ENCODE measurements at places on chromosomes 16 and 17.

DNA sequence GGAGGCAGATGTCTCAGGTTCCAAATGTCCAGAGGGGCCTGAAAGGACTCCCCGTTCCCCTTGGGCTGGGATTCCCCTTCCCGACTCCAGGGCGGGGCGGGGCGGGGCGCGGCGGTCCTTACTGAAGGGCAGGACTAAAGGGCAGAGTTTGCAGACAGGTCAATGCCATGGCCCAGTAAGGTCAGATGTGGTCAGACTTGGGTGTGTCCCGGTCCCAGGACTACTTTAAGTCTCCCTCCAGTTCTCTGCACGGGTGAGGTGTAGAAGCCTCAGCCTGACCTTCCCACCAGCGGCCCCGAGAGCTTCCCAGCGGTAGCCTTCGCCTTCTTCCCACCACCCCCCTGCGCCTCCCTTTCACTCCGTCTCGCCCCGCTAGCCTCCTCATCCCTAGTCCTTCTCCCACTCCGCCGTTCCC, 532 bp downstream of the KDM6B start:
- peak overlapping the region; percentile 97 for H3K27ac ChIP-seq
- peaks cover 60% of the 10 kb centered on the region for H3K4me1 ChIP-seq
- peak overlapping the region; percentile 82 for H3K4me3 ChIP-seq

GRCh38 chr17:41118721-41119120, 548 bp upstream of the KRTAP4-11 start:
- H3K27ac ChIP-seq: no peak overlapping the region
- no peak overlapping the region for H3K4me3 ChIP-seq
- DNase-seq: no peak
- H3K36me3 ChIP-seq: no peaks in the 10 kb centered on the region
- no peaks in the 10 kb centered on the region for H3K27me3 ChIP-seq

GRCh38 chr16:4572715-4573114, 16.6 kb downstream of the C16orf96 start:
- H3K27me3 ChIP-seq: no peaks in the 10 kb centered on the region
- no peak for DNase-seq
- no peak overlapping the region for H3K4me3 ChIP-seq
- no peak overlapping the region for H3K27ac ChIP-seq
- H3K4me1 ChIP-seq: no peaks in the 10 kb centered on the region
- no peaks in the 10 kb centered on the region for H3K36me3 ChIP-seq

DNA sequence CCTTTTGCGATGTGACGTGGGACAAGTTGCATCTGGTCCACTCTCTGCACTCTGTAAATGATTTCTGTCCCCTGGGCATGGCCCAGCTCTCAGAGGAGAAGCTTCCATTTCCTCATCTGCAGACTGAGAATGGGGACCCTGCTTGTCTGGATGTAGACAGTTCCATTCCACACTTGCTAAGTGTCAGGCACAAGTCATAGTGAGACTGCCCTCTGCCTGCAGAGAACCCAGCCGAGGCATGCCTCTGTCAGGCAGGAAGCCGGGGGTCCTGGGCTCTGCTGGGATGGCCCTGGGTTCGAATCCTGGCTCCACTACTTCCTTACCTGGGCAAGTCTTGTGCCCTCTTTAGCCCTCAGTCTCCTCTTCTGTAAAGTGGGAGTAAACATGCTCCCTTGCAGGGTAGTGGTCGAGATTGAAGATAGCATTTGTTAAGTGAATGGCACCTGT, 4.1 kb downstream of the MAP2K3 start:
- H3K4me1 ChIP-seq: peaks cover 50% of the 10 kb centered on the region
- no peak for DNase-seq
- no peaks in the 10 kb centered on the region for H3K36me3 ChIP-seq
- H3K4me3 ChIP-seq: peak overlapping the region; percentile 92

DNA sequence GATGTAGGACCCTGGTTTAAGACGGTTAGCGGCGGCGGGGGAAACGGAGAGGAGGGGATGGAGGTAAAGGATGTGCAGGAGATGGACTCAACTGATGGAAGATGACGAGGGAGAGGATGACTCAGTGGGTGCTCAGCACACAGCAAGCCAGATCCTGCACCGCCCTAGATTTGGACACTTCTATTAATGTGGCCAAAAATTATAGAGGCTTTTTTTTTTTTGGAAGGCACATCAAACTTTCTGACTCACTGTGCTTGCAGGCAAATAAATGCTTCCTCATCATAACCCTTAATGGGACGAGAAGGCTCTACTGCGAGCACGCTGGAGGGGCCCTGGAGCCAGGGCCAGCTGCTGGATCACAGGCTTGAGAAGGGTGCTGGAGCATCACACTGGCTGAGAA, 36.0 kb downstream of the RTN4RL1 start:
- no peaks in the 10 kb centered on the region for H3K36me3 ChIP-seq
- DNase-seq: no peak
- no peaks in the 10 kb centered on the region for H3K4me1 ChIP-seq
- H3K27me3 ChIP-seq: no peaks in the 10 kb centered on the region

DNA sequence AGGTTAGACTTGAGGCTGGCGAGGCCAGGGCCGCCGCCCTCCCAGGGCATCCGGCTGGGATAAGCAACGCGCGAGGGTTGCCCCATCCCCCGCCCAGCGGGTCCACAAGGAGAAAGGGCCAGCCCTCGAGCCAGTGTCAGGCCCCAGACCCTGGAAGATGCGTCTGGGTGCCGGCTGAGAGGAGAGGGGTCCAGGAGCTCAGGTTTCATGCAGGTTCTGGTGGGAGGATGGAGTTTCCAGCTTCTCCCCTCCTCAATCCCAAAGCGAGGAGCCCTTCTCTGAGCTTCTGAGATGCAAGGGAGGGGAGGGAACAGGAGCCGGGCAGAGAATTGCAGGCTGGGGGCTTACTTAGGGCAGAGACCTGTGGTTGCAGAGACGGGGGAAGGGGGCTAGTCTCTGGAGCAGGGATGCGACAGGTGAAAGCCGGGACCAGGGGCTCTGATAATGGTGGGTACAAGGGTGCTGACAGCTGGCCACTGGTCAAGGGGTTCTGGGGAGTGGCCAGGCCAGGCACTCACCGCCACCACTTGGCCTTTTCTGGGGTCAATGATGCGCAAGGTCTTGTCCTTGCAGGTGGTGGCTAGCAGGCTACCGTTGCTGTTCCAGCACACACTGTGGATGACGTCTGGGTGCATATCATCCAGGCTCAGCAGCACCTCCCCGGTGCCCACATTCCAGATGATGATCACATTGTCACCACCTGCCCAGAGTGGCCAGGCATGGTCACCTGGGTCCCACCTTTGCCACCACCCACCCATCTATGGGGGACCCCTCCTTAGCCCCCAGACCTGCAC, 4.2 kb downstream of the CORO6 start:
- H3K4me1 ChIP-seq: peaks cover 57% of the 10 kb centered on the region
- DNase-seq: no peak
- peak overlapping the region; percentile 65 for H3K4me3 ChIP-seq
- H3K36me3 ChIP-seq: no peaks in the 10 kb centered on the region
- no peaks in the 10 kb centered on the region for H3K27me3 ChIP-seq

- DNase-seq: no peak
- H3K4me1 ChIP-seq: peaks cover 10% of the 10 kb centered on the region
- H3K4me3 ChIP-seq: no peak overlapping the region
- H3K27ac ChIP-seq: peak overlapping the region; percentile 55
- H3K27me3 ChIP-seq: no peaks in the 10 kb centered on the region
- H3K36me3 ChIP-seq: no peaks in the 10 kb centered on the region
Observed at GRCh38 chr17:10077561-10078299, 120.7 kb downstream of the GAS7 start.

GRCh38 chr17:4994081-4994595, 3.2 kb downstream of the INCA1 start:
- no peak overlapping the region for H3K4me3 ChIP-seq
- peaks cover 24% of the 10 kb centered on the region for H3K4me1 ChIP-seq
- no peaks in the 10 kb centered on the region for H3K27me3 ChIP-seq
- DNase-seq: no peak

DNA sequence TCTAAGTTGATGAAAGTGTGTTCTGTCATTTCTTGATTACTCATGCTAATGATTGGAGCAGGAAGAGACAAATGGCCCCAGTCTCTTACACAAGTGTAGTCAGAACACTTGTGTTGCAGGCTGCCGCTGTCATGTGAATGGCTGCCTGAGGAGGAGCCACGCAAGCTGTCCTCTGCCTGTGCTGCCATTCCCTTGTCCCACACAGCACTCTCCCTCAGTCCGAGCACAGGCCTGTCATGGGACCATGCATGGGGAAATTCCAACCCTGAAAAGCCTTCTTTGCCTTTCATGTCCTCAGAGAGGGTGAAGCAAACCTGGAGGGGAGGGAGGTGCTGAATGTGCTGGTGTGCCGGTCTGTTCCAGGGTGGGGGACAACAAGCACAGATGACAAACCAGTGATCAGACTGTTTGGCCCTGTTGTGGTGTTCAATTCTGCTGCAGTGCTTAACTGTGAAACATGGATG, 109.4 kb downstream of the MRTFB start:
- H3K27ac ChIP-seq: no peak overlapping the region
- H3K36me3 ChIP-seq: no peaks in the 10 kb centered on the region
- H3K27me3 ChIP-seq: no peaks in the 10 kb centered on the region

GRCh38 chr16:66851166-66851964, 7.2 kb downstream of the CA7 start:
- no peak overlapping the region for H3K27ac ChIP-seq
- H3K36me3 ChIP-seq: no peaks in the 10 kb centered on the region
- H3K4me1 ChIP-seq: no peaks in the 10 kb centered on the region
- H3K4me3 ChIP-seq: no peak overlapping the region
- H3K27me3 ChIP-seq: no peaks in the 10 kb centered on the region

- no peak overlapping the region for H3K4me3 ChIP-seq
- H3K27me3 ChIP-seq: no peaks in the 10 kb centered on the region
- H3K4me1 ChIP-seq: no peaks in the 10 kb centered on the region
- DNase-seq: no peak
Observed at GRCh38 chr17:67891481-67892119, 66.3 kb downstream of the BPTF start.

DNA sequence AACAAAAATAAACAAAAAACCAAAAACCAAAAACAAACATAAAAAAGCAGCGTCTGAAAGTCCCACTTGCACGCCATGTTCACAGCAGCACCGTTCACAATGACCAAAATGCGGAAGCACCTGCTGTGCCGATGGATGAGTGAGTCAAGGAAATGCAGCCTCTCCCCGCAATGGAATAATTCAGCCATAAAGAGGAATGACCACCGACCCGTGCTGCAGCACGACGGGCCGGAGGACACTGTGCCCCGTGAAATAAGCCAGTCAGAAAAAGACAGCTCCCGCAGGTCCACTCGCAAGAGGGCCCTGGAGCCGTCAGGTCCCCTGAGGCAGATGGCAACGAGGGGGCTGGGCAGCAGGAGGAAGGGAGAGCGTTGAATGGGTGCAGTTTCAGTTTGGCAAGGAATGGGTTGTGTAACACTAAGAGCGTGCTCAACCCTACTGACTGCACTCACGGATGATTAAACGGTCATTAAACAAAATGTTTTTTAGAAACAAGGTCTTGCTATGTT, 5.1 kb downstream of the CLCN7 start:
- H3K27ac ChIP-seq: peak overlapping the region; percentile 54
- no peak overlapping the region for H3K4me3 ChIP-seq
- DNase-seq: no peak
- H3K27me3 ChIP-seq: no peaks in the 10 kb centered on the region
- no peaks in the 10 kb centered on the region for H3K36me3 ChIP-seq

GRCh38 chr17:50532452-50533024, at the start of gene EPN3:
Gene EPN3, plus strand, starts transcription at chr17:50532735. Its CDS starts 3,822 bp downstream, at chr17:50536557.
- DNase-seq: no peak
- peaks cover 63% of the 10 kb centered on the region for H3K4me1 ChIP-seq
- peaks cover 6% of the 10 kb centered on the region for H3K27me3 ChIP-seq
- H3K27ac ChIP-seq: peak within 1 kb of the TSS; percentile 96
- H3K36me3 ChIP-seq: peaks cover 17% of the 10 kb centered on the region

DNA sequence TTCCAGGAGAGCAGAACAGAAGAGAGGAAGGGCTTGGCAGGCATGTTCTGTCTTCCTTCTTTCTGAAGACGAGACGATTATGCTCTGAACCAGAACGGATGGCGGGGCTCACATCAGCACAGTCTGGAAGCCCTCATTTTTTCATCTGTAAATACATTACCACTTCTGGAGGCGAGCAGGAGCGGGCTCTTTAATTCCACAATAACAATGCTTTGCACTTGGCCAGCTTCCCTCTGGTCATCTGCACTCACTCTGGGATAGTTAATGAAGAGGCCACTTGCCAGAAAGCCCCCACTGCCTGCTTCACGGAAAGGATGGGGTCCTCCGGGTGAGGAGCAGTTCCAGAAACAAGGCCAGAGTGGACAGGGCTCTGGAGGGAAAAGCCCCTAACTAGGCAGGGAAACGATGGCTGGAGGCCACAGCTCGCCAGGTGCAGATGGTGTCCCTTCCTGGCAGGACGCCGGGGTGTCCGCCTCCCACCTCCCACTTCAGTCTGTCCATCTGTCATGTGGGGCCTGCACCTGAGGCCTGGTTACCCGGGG, 13.1 kb upstream of the BCAR1 start:
- H3K4me1 ChIP-seq: peaks cover 75% of the 10 kb centered on the region
- peak overlapping the region; percentile 79 for H3K27ac ChIP-seq
- no peak for DNase-seq
- H3K4me3 ChIP-seq: peak overlapping the region; percentile 91
- no peaks in the 10 kb centered on the region for H3K36me3 ChIP-seq
- no peaks in the 10 kb centered on the region for H3K27me3 ChIP-seq

DNA sequence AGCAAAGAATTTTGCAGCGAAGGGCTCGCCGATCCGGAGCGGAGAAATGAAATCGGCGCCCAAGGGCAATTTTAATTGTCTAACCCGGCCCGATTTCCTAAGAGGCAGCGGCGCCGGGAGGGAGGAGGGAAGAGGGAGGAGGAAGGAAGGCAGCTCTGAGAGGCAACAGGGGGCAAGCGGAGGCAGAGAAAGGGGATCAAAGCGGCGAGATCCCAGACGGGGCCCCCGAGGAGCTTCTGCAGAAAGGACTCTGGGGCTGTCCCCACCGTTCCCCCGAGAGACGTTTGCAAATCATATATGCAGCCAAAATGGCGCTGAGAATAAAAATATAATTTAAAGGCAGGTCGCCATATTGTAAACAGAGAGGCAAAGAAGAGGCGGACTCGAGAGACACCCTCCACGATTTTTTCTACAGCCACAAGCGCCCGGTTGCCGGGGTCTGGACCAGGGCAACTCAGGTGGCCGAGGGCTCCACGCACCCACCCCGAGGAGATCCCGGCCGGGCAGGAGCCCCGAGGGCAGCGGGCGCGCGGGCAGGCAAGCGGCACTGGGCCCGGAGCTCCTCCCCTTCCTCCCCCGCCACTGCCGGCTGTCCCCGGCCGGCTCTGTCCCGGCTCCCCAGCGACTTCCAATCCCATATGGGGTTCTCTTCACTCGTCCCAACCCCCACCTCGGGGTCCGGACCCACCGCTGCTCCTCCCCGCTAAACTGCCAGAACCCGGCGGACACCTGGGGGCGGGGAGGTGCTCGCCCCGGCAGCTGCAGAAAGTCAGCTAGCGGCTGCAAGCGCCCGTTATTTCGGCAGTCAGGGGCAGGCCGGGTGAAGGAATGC, 1.9 kb downstream of the PHF12 start:
- H3K36me3 ChIP-seq: no peaks in the 10 kb centered on the region
- peak overlapping the region; percentile 95 for H3K27ac ChIP-seq
- peak overlapping the region; percentile 74 for H3K4me3 ChIP-seq
- no peaks in the 10 kb centered on the region for H3K27me3 ChIP-seq
- H3K4me1 ChIP-seq: peaks cover 4% of the 10 kb centered on the region
